Fibroblast of villous mesenchyme (primary cell): ENCODE measurements at places on chromosomes 7 and 10.

GRCh38 chr10:132434405-132435005, 37.5 kb downstream of the PWWP2B start:
- DNase-seq, result no peak

- no peak for DNase-seq
Measured at GRCh38 chr7:50346545-50347497, 42.3 kb downstream of the IKZF1 start.

DNA sequence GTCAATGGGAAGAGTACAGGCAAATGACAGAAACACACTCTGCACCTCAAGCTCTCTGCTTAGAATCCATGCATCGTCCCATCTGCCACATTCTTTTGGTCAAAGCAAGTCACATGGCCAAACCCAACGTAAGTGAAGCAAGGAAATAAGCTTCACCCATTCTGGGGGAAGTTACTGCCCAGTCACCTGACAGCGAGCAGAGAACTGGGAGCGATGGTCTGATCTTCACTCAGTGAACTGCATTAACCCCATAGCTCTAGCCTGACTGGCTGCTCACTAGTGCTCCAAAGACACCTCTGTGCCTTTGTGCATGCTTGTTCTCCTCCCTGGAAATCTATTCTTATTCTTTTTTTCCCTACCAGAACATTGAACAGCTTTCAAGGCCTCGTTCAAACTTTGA, 89.9 kb downstream of the APBB1IP start:
- DNase-seq, result no peak

DNA sequence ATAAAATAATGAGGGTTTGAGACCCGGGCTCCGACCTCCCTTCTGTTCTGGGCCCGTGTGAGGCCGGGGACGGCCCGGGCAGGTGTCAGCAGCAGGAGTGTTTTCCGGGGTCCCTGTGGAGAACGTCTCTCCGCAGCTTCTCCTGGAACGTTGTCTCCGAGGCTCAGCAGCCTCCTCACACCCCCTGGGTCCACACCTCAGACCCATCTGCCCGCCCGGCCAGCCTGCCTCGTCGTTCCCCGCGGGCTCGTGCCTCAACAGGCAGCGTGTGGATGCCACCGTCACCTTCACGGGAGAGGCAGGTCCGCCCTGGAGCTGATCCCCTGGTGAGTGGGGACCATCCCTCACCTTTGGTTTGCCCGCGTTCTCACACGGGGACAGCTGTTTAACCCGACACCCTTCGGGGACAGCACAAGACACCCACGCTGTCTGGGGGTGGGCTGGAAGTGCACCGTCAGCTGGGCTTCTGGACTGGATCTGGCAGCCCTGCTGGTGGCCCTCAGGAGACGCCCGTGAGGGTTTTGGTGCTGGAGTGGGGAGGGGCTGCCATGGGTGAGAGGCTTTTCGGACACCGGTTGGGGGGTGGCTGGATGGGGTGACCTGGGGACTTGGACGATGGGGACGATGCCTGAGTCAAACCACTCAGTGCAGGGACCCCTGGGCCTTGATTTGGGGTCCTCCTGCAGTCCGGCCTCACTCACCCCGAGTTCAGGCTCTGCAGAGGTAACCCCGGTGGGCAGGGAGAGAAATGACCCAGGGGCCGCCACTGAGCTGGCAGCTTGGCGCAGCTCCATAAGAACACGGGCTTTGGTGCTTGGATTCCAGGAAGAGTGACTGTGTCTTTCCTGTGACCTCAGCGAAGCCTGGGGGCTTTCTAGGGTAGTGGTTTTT, 131.7 kb downstream of the DNAJB6 start:
- no peak for DNase-seq

- DNase-seq, result no peak
Measured at GRCh38 chr10:110572862-110573261, 5.4 kb downstream of the SMC3 start.

DNA sequence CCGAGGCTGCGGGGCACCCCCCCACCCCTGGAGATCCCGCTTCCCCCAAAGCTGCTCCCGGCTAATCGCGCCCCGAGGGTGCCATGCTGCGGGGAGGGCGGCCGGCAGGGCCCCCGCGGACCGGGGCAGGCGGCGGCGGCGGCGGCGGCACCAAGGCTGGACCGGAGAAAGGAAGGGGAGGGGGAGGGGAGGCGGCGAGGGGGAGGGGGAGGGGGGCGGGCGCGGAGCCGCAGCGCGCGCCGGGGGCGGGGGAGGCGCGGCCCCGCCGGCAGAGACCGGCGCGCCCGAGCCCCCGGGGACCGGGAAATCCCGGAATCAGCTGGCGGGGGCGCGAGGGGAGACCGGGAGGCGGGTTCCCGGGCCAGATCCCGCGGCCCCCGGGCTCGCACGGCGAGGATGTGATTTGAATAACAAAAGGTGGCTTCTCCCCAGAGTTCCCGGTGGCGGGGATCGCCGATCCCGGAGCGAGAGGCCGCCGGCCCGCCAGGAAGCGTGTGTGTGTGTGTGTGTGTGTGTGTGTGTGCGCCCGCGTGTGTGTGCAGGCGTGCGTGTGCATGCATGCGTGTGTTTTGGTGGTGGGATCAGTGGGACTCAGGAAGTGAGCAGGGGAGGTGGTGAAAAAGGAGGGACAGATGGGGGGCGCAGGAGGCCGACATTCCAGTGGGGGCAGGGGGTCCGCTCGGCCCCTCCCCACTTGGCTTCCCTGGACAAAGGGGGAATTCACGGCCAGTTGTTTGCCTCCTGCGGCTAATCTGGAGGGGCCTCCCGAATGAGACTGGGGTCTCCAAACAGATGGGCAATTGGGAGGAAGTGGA, 99.5 kb downstream of the HIP1 start:
- DNase-seq, result peak; percentile 35

DNA sequence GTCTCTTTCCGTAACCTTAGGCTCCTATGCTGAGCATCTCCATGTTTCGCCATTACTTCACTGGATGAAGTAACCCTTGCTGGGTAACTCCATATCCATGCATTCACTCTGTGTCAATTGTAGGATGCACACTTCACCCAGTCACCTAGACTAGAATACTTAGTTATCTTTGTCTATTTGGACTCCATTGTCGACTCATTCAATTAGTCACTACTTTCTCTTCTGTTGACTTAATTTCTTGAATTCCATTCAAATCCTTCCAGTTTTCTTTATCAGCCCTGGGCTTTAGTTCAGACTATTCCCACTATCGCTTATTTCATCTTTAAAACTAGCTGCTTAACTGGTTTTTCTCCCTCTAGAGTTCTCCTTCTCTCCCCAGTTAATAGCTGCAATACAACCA, 111.3 kb upstream of the TNS3 start:
- peak; percentile 46 for DNase-seq

DNA sequence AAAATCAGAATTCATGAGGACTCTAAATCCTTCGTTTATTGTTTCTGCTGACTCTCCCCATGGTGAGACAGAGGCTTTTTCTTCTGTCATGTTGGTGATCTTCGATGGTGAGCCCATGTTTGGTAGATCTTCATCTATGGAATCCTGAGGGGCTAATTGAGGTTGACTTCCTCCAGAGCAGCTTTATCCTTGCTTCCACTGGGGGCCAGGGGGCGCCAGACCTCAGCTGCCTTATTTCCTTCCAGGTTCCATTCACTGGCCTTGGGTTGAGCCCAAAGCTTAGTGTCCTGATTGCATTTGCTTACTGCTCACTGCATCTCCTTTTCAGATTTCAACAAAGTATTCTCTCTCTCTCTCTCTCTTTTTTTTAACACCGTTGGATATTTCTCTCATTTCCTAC, 80.7 kb downstream of the GCC1 start:
- DNase-seq, result peak; percentile 30

- no peak for DNase-seq
Measured at GRCh38 chr10:4076983-4077382, 292.0 kb upstream of the KLF6 start.

- DNase-seq, result no peak
Measured at GRCh38 chr7:94276027-94276426, 118.7 kb upstream of the COL1A2 start.

DNA sequence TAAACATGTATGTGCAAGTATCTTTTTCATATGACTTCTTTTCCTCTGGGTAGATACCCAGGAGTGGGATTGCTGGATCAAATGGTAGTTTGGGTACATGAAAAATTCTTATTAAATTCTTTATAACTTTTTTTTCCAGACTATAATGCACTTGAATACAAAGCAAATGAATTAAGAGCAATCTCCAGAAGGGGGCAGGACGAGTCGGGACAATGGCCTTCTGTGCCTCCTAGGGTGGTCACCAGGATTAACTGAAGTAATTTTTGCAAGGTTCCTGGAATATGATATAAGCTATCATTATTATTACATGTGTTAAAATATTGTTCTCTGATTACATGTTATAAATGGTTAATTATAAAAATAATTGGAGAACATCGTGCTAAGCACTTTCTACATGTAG, 127.2 kb downstream of the PPP1R17 start:
- DNase-seq, result no peak

- DNase-seq, result no peak
Measured at GRCh38 chr7:73526896-73527821, 5.1 kb upstream of the BAZ1B start.

DNA sequence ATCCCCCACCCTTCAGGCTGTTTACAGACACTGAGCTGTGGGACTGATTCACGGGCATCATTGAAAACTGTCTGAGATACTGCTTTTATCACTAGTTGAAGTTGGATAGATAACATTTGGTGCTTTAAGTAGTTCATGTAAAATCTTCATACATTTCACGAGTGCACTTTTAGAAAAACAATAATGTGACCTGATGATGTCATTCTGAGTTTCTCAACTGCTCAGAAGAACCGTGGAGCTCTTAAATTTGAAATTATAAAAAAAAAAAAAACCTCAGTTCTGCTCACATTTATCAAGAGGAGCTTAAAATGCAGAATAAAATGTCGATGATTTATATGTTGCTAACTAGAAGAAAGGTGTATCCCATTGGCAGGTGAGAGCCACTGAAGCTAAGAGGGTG, 81.5 kb downstream of the GALNT11 start:
- no peak for DNase-seq

DNA sequence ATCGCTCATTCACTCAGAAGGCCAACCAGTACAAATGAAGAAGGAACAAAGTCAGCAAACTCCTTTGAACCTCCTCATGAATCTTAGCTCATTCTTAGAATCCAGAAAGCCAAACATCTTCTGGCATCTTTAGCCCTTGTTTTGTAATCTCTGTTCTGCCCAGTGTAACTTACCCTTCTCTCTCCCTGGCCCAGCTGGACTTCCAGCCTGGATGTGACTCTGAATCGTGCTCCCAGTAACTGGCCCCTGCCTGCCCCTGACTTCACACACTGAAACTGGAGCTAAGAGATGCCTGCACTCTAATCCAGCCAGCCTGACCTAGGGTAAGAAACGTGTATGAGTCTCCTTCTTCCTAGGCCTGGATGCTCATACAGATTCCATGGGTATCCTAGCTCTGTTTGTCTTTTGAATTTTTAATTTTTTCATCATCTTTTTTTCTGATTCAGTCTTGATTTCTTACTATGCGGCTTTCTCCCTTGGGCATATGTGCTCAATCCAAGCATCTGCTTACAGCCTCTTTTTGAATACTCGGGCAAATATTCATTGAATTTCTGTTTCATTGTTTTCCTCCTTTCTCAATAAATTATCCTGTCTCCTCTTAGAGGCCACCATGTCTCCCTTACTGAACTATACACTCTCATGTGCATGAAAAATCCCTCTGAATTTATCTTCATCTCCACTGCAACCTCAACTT, 845.6 kb upstream of the AUTS2 start:
- DNase-seq, result no peak

- DNase-seq, result no peak
Measured at GRCh38 chr7:20786779-20787659, at the start of gene SP8. Gene SP8, minus strand, starts transcription at chr7:20786886. Its CDS starts 88 bp downstream, at chr7:20786798.

DNA sequence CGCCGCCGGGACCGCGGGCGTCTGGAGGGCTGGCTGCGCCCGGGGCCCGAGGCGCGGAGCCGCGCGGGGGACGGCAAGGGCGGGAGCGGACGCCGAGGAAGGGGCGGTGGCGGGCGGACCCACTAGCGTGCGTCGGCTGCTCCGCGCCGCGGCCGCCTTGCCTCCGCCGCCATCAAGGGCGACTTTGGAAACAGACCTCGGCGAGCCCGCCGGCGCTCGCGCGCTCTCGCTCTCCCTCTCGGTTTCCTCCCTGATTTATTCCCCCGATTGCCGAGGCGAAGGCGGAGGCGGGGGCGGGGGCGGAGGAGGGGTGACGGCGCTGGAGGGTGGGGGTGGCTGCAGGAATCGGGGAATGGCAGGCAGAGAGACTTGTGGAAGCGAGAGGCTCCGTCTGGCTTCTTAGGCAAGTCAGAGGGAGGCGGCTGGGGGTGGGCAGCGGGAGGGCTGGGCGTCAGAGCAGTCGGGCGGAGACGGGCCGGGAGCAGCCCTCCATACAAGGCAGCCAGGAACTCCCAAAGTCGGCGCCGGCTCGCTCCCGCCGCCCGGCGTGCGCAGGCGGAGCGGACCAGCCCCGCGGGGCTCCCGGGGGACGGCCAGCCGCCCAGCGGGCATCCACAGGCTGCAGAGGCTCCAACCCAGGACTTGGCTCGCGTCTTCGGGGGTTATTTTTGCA, at the start of gene CACNA2D1:
CACNA2D1 (minus strand) TSS at position 231 of the 673 bp plus-strand sequence.
- DNase-seq, result peak; percentile 94

DNA sequence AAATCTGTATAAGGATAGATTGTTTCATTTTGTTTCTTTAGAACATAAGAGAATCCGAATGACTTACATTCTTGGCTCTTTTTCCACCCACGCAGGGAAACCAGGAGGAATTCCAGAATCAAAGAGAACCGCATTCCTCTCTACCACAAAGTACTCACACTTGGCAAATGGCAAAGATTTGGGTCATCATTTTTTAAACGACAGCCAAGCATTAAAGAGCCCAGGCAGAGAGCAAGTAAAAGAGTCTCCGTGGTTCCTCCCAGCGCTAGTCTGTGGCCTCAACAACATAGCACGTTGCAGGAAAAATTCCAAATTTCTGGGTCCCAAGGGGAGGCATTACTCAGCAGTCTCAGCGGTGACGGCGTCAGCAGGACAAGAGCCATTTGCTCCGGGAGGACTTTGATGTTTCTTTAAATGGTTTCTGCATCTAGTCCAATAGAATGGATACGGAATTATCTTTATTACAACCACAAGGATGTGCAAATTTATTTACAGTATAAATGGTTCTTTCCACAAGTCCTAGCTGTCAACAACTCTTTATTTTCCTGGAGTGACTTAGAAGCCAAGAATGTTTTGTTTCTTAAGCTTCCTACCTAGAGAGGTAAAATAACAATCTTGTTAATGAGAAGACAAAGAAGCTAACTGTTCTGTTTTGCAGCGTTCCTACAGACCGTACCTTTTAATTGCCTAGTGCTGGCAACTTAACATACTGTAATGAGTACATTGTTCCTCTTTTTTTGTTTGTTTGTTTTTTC, 232.5 kb downstream of the SKIDA1 start:
- peak; percentile 94 for DNase-seq

GRCh38 chr7:32476816-32477648, 13.1 kb downstream of the LSM5 start:
- DNase-seq, result no peak

DNA sequence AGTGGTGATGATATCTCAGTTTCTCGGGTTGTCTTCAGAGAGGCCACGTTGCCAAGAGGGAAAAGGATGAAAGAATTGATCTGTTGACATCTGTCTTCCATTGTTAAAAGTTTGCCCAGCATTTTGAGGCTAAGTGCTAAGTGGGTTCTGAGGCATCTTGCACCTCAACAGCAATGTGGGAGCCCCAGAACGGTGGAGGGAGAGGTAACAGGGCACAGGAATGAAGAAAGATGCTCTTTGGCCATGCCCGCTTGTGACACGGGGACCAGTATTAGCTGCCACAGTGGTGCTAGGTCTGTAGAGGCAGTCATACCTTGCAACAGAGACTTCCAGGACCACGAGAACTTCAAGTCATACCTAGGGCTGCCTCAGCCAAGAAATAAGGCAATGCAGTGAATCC, 106.6 kb upstream of the NUPR2 start:
- no peak for DNase-seq
